ENCODE measurements at places on chromosomes 5 and 9.

DNA sequence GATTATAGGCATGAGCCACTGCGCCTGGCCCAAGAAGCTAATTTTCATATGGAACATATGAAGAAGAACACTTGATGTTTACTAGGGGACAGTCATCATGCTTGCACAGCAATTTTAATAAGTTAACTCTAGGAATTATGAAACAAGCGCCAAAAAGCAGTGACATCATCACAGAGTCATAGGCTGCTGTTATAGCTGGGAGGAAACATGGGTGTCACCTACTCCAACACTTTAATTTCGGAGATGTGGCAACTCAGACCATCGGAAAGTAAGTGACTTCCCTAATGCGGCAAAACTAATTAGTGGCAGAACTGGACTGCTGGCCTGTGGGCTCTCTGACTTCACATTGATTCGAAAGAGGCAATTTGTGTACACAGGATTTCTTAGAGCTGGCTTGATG is 38.1 kb upstream of the EQTN start:
- DNase-seq: no peak

DNA sequence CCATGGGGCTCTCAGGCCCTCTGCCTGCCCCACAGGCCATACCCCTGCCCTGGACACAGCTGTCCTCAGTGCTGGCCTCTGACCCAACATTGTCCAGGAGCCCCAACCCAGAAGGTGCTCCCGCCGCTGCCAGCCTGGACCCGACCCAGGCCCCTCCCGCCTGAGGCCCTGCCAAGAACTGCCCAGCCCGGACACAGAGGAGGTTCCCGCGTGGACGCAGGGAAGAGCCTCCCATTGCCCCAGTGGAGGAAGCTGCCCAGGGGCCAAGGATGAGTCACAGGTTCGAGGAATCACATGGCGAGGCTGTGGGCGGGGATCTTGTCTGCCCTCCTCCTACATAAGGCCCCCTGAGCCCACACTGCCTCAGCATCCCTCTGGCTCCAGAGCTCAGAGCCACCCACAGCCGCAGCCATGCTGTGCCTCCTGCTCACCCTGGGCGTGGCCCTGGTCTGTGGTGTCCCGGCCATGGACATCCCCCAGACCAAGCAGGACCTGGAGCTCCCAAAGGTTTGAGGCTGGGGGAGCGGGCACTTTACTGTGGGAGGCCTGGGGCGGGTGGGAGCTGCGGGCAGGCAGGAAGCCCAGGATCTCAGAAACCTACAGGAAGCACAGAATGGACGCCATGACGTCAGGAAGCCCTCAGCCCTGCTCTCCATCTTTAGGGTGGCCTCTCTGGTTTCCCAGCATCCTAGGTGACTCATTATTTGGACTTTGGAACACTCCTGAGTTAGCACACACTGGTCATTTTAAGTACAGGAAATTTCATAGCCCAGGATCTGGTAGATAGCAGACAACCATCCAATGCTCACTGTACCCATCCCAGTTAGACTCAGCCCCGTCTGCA is at the start of gene PAEP:
Gene PAEP (plus strand): TSS at position 366 of the 844 bp plus-strand sequence.
- DNase-seq: no peak

- DNase-seq: no peak
Observed at GRCh38 chr5:143409926-143410325, 6.4 kb upstream of the NR3C1 start.

- DNase-seq: no peak
Observed at GRCh38 chr9:99299211-99300102, 77.4 kb downstream of the SEC61B start.

DNA sequence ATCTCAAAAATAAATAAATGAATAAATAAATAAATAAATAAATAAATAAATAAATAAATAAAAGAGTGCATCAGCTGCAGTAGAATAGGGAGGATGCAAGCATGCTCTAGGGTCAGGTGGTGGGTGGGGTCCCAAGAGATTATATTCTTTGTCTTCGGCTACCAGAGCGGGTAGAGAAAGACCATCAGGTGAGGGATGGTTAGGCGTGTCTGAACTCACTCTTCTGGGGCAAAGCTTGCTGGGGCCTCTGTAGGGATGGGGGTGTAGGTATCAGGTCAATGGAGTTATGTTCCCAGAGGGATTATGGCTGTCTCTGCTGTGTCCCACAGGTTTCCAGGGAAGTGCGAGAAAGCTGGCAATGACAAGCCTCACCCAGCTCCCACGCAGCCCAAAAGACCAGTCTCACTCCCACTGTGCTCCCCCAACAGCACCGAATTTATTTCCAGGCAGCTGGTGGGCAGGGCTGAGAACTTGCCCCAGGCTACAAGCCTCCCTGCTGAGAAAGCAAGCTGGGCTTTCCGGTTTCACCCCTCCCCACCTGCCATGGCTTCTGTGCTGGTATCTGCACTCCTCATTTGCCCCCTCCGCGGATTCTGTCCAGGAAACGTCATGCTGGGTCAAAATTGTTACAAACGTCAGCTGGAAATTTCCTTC is 180.8 kb downstream of the LURAP1L start:
- no peak for DNase-seq

DNA sequence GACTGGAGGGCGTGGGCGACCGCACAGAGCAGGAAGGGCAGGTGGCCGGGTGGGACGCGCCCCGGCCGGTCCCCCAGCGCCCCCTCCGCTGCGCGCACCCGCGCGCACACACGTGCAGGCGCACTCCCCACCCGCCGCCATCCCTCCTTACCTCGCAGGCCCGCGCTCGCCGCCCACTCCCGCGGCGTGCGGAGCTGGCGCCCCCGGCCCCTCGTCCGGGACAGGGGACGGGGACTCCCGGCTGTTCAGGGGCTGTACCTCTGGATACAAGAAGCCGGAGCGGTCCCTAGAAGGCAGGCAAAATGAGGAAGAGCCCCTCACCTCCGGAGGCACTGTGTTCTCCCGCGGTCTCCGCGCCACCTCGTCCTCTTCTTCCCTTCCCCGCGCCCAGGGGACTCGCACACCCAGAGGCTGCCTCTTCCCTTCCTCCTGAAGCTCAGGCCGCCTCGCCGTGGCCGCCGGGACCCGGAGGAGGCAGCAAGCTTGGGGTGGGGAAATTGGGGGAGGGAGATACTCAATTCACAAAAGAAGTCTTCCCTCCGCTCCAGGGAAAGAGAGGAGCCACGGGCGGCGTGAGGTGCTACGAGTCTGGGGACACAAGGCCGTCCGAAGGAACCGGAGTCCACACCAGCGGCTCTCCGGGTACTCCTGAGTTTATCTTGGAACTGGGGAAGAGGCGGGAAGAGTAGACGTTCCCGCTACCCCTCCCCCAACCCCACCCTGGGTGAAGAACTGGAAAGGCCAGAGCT is 1.4 kb upstream of the GABRB2 start:
- DNase-seq: no peak

DNA sequence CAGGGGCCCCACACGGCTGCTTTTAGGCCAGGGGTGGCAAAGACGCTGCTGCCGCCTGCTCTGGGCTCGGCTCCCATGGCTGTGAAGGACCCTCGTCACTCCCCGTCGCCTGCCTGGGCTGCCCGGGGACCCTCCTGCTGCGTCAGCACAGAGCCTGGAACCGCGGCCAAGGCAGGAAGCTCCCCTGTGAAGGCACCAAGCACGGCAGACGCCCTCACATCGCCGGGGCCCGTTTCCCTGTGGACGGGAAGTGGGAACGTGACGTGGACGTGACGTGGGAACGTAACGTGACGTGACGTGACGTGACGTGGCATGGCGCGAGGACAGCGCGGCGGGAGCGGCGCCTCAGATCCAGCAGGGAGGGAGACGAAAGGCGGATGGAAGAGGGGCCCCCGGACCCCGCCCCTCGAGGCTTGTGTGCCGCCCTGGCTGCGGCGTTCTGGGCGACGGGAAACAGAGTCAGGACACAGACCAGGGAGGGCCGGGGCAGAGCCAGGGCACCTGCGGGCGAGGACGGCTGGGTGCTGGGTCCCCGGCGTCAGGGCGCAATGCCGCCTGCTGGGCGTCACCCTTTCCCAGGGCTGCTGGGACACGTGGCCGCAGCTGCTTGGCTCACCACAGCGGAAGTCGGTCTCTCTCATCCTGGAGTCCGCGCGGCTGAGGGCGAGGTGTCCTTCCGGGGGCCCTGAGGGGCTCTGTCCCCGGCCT is 53.1 kb downstream of the MRPL36 start:
- DNase-seq: no peak

DNA sequence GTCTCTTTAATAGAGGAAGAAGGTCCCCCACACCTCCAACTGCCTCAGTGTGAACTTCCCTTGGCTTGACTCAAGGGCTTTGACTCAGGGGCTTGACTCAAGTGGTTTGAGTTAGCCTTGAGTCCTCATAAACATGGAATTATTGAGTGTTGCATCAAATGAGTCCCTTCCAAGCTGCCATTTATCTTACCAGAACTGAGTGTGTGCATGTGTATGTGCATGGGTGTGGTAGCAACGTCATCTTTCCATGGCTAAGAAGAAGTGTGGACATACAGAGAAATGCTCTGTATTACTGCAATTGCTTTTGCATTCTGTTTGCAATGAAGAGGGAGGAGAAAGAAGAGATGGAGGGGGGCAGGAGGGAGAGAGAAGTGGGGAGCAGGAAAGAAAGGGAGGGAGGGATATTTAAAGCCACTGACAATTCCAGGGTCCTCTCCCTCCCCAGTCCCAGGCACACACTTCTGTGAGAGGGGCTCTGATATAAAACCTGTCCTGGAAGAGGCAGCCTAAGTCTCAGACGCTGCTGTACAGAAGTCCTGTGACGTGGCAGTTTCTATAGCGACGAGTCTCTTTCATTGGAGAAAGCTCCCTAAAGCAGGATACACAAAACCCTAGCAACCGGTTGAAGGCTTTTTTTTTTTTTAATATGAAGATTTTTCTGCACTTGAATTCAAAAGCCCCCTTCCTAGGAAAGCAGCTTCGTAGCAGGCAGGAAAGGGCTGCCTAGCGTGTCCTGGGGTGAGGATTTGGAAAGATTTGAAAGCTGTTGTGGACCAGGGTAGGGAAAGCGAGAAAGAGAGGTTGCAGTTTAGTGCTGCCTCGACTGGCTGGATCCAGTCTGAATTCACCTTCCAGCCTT is 93.3 kb upstream of the MAP1B start:
- DNase-seq: no peak

DNA sequence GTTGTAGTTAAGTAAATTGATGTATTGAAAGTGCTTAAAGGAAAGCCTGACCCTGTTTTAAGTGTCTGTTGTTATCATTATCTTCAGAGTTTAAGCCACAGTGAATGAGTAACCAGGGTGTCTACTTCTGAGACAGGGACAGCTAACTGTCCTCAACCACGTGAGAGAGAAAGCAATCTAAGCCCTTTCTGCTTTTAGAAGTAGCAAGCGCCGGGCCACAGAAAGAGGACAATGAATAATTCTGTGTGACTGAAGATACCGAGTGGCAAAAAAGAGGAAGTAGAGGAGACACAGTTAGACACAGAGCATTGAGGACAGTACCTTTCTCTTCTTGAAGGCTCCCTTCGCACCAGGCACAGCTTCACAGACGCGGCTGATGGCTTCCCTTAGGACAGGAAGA is 86.3 kb downstream of the S1PR3 start:
- DNase-seq: no peak

DNA sequence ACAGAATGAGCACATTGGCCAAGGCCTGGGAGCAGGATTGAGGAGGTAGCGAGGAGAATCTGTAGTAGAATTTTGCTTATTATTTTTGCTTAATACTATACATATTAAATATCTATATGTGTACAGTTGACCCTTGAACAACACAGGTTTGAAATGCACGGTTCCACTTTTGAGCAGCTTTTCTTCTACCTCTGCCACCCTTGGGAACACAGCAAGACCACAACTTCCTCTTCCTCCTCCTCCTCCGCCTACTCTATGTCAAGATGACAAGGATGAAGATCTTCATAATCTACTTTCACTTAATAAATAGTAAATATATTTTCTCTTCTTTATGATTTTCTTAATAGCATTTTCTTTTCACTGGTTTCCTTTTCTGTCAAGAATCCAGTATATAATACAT is 541.4 kb downstream of the KCTD16 start:
- DNase-seq: no peak

DNA sequence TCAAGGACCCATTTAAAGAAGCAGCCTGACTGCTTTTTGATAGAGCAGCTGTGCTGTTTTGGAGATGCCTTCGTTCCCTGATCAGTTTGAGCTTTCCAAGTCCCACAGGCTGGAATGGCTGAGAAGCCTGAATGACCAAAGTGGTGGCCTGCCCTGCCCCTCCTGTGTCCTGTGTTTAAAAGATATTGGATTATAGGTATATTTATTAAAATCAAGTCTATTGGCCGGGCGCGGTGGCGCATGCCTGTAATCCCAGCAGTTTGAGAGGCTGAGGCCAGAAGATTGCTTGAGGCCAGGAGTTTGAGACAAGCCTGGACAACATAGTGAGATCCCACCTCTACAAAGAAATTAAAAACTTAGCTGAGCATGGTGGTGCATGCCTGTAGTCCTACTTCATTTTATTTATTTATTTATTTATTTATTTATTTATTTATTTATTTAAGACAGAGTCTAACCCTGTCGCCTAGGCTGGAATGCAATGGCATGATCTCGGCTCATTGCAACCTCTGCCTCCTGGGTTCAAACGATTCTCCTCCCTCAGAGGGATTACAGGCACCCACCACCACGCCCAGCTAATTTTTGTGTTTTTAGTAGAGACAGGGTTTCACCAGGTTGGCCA is 87.7 kb downstream of the CACNA1B start:
- DNase-seq: no peak

DNA sequence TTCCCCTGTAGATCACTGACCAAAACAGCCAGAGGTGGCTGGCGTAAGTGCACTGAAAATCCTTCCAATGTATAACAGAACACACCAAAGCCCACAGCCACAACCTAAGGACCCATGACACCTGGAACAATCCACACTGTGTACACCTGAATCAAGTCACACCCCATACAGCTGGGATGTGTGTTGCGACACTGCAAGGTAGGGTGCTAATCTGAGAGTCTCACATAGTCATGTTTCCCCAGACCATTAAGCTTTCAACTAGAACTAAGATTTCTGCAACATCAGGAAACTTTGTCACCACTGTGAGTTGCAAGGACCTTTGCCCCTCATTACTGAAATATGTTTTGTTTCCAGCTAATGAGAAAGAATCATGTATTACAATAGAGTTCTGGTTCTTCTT is 59.4 kb downstream of the MED27 start:
- DNase-seq: no peak

- no peak for DNase-seq
Observed at GRCh38 chr9:72856972-72857623, 95.8 kb downstream of the ALDH1A1 start.

GRCh38 chr5:168941901-168942300 is 359.0 kb downstream of the SLIT3 start:
- DNase-seq: no peak

DNA sequence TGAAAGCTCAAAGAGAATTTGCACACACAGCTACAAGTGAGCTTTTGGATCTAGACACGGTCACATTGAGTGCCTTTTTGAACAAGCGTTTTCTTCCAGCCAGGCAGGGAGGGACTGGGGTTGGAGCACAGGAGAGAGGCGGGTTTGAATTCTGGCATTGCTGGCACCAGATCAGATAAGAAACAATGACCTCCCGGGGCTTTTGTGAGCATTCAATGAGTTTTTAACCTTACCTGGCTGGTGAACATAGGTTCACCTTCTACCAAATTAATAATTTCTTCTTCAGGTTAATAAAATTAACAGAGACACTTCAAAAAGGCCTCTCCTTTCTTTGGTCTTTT is 312.9 kb upstream of the MSX2 start:
- DNase-seq: no peak
